ENCODE measurements at places on chromosomes 11 and 22.

DNA sequence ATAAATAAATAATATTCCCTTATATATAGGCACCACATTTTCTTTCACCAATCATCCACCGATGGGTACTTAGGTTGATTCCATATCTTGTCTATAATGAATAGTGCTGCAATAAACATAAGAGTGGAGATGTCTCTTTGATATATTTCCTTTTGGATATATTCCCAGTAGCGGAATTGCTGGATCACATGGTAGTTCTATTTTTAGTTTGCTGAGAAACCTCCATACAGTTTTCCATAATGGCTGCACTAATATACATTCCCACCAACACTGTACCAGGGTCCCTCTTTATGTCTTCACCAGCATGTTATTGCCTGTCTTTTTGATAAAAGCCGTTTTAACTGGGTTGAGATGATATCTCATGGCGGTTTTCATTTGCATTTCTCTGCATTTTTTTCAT lies 23.6 kb downstream of the PAMR1 start:
- DNase-seq, result no peak

GRCh38 chr11:75031771-75032549 lies 43.2 kb downstream of the NEU3 start:
- peak; percentile 29 for DNase-seq

GRCh38 chr22:33247758-33248157 lies 189.6 kb upstream of the SYN3 start:
- no peak for DNase-seq

- DNase-seq, result no peak
Measured at GRCh38 chr11:60951904-60952741, at the start of gene SLC15A3. Gene SLC15A3 (minus strand): TSS chr11:60952176. CDS start chr11:60951551, 625 bp downstream.

GRCh38 chr11:31821235-31821764 lies 10.2 kb upstream of the PAX6 start:
- no peak for DNase-seq

- DNase-seq, result peak; percentile 56
Measured at GRCh38 chr11:75241036-75241905, 697 bp downstream of the TPBGL start.

- DNase-seq, result no peak
Measured at GRCh38 chr11:2459016-2459725, 14.4 kb downstream of the KCNQ1 start.

- DNase-seq, result no peak
Measured at GRCh38 chr22:47540011-47540410, 777.6 kb downstream of the TBC1D22A start.

GRCh38 chr11:118314988-118315411 lies 10.5 kb downstream of the CD3E start:
- no peak for DNase-seq

DNA sequence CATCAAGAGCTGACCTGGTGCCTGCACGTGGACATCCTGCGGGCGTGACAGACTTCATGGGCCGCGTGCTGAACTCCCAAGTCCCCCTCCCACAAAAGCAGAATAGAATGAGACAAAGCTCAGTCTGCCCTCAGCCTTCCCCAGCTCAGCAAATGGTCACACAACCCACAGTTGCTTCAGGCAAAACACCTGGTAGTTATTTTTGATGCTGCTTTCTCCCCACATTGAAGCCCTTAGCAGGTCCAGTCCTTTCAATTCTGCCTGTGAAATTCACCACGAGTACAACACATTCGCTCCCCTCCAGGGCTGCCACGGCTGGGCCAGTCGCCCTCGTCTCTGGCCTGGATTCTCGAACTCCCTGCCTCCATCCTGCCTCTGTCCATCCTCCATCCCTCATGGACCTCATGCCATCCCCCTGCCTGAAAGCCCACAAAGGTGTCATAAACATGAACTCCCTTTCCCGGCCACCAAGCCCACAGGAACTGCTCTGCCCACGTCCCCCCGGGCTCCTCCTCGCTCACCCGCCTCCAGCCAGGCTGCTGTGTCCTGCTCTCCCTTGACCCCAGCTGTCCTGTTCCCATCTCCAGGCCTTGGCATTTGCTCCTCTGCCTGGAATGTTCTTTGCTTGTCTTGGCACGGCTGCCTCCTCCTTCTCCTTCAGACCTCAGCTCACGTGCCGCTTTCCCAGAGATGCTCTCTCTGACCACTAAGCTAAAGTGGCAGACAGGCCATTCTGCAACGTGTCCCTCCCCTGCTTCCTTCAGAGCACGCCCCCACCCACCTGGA lies 42.1 kb downstream of the SCUBE1 start:
- DNase-seq, result no peak

DNA sequence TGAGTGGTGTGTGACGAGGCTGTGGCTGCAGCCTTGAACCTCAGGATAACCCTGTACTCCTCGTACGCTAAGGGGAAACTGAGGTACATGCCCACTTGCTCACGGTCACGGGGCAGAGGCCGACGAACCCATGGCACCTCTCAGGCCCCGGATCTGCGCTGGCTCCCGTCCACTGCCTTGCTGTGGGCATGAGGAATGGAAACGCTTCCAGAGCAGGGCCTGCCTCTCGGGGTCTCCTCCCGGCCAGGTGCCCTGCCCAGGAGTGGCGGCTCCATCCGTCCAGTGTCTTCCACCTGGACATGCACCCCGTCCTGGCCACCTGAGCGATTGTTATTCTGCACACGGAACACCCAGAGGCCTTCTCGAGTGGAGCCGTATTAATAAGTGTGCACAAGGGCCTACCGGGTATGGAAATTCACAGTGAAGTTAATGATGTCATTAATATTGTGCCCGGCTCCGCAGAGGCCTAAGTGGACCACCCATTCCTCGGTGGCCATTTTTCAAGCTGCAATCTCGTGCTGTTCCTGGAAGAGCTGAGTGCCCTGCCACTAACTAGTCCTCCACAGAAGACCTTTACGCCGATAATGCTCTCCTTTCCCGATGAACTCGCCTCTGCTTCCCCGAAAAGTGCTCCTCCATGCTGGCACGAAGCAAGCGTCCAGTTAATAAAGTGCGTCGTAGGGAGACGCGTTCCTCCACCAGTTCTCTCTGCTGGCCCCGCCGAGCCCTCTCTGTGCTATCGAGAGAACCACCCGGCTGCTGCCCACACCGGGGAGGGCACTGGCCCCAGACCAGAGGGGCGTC lies 927.9 kb downstream of the BRD1 start:
- DNase-seq, result no peak

DNA sequence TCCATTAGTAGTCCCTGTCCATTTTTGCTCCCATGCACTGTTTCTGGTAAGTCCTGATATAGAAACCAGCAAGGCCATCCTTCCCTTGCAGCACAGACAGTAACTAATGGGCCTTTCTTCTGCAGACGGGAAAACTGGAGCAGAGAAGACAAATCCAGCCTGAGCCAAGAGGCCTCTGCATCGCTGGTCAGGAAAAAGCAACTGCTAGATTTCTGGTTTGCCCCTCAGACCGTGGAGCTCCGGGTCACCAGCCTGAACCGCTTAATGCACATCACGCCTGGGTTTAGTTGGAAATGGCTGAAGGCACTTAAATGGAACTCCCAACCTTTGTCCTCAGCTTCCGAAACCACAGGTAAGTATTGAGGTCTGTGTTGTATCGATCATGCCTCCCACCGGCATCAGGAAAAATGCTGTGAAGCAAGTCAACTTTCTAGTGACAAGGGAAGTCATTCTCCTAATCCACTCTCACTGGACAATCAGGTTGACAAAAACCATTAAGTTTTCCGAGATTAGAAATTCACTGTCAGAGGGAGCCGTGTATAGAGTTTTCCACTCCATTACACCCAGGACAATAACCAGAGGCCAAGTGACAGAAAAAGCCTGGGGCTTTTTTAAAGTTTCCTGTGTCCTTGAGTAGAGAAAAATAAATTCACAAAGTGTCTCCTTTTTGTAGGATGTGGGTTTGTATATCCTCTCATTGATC lies 14.8 kb upstream of the LMO2 start:
- DNase-seq, result no peak

DNA sequence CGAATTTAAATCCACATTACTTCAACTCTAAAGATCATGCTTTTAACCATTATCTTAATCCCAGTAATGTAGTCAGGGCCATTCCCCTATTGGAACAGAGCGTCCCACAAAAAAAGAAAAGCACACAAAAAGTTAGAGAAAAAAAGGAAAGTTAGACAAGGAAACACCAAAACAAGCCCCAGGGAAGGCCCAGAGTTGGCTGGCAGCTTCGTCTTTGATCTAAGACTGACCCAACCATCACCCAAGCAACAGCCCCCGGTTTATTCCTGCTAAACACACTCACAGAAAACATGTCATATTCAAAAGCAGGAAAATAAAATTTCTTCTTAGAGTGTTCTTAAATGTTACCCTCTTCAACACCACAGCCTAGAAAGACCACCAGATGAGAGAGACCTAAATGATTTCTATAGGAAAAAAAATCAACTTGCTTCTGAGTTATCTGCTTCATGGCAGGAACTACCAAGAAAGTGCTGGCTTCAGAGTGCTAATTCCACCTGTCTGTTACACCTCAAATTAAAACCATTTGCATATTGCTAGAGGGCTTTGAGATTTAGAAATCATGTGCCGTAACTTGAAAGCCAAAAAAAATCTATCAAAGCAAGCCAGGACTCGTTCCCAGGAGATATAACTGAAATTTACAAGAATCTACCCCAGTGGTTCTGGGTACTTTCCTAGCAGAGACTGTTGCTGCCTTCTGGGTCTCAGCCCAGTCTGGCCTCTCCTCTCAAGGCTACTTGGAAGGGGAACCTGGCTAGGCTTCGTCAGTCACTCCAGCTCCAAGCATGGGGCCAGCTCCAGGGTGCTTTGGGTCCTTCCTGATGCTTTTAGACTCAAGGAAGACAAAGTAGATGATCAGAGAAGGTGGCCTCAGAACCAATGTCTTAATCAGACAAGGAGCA lies 31.2 kb downstream of the POU2AF3 start:
- peak; percentile 39 for DNase-seq

GRCh38 chr11:62133328-62134065 lies 9.7 kb downstream of the INCENP start:
- no peak for DNase-seq

DNA sequence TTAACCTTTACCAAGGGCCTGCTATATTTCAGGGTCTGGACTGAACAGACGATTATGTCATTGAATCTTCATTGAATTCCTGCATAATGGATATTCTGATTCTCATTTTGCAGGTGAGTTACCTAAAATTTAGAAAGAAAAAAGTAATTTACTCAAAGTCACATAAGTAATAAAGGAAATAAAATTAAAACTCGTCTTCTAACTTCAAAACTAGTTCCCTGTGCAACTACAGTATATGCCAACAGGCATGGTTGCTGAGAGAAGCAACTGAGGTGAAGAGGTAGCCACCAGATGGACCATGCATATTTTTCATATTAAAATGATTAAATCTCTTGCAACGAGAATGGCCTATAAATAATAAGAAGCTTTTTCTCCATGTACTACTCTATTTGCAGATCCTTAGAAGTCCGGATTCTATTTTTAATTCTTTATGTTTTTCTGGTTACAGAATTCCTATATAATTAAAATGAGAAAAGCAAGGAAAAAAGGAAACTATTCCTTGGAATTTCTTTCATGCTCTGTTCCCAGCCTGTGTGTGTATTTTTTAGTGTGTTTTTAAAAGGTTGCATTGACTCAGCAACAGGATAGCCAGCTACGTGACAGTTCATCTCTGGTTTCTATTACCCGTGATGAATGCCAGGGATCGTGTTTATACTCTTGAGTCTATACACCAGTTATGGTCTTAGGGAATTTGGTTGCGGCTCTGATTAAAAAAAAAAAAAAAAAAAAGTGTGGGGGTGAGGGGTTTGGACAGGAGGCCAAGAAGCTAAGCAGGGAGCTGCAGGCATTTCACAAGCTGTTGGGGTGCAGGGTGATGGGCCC lies 186.8 kb downstream of the ETS1 start:
- DNase-seq, result no peak

- DNase-seq, result no peak
Measured at GRCh38 chr11:66124564-66124963, 54.5 kb downstream of the PACS1 start.

DNA sequence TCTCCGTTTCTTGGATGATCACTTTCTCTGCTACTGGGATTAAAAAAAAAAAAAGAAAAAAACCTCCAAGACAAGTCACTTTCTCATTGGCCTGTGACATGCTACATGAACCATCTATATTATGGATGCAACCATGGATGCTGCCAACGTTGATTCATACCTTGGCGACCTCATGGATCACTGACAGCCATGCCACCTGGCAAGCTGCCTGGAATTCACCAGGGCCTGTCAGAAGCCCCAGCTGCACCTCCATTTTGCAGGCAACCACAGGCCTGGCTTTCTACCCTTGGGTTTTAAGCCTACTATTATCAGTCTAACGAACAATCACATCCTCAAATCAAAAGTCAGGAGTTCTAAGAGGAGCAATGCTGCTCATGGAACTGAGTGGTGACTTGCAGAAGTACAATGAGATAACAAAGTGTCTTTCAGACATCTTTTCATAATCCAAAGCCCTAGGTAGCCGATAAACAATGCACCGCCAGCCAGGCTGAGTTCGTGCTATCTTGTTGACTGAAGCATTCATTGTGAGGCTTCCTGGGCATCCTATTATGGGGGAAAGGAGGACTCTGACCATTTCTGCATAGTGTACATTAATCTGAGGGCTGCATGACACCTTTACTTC lies 48.0 kb upstream of the CADM1 start:
- no peak for DNase-seq

- no peak for DNase-seq
Measured at GRCh38 chr11:68950270-68950669, 30.5 kb downstream of the MRGPRD start.

DNA sequence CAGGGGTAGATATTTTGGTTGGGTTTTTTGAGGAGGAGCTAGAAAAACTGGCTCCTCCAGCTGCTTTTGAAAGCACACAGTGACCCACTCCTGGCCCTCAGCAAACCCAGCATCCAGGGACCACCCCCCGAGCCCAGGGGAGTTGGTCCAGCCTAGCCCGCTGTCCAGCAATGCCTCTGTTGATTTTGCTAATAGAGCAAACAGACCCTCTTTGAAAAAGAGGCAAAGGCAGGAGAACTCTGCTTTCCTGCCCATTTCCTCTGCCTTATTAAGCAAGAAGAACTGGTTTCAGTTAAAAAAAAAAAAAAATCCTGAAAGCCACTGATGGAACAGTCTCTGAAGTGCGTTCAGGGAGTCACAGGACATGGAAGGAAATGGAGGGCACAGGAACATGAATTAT lies 25.3 kb downstream of the ABTB2 start:
- no peak for DNase-seq

GRCh38 chr22:47623066-47623762 lies 860.8 kb downstream of the TBC1D22A start:
- no peak for DNase-seq

- no peak for DNase-seq
Measured at GRCh38 chr11:117768506-117768905, 28.5 kb downstream of the DSCAML1 start.

- DNase-seq, result no peak
Measured at GRCh38 chr11:12286606-12287005, 90.8 kb upstream of the PARVA start.

DNA sequence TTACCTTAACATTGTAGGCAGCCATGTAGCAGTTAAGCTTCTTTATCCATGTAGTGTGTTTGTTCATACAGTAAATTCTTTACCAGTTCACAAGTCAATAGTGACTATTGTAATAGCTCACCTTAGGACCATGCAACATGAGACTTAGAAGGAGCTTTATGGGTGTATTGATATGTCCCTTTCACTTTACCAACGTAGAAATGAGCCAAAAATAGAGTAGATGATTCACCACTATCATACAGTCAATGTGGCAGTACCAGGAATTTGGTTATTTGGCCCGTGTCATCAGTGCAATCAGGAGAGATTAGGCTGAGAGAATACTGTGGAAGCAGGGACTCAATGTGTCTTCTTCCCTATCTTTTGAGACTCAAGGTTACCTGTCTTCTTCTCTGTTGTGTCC lies 4.7 kb downstream of the ZDHHC13 start:
- no peak for DNase-seq

- no peak for DNase-seq
Measured at GRCh38 chr22:42699281-42699975, 21.2 kb downstream of the A4GALT start.
